ENCODE measurements at places on chromosomes 7 and 10.

DNA sequence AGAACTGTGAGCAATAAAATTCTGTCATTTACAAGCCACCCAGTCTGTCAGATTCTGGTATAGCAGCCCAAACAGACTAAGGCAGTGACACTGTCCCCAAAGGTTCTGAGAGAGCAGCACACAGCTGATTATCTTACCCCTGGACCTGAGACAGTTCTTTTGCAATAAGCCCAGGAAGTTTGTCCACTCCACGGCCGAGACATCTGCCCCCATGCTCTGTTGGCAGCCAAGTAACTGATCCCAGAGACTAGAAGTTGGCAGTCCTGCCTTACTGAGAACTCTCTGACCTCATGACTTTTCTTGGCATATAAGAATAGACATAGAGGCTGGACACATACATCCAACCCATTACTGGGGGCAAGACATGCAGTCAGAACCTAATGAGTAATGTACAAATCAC is 243.0 kb upstream of the GRB10 start:
- no peak for DNase-seq

DNA sequence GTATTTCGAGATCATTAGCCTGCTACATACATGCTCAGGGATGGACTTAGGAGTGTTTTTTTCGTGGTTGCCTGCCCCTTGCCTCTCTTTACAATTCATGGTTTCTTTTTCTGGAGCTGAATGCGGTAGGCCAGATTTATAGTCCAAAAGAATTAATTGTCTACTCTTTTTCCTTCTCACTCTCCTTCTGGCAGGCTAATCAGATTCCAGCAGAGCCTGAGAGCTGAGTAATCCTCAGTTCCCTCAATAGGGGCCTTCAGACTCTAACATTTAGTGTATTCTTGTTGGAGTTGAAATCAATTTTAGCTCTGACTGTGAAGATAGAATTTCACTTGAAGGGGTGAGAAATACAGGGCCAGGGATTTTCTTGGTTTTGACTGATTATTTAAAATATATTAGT is 16.4 kb downstream of the SORCS3 start:
- DNase-seq = no peak

- no peak for DNase-seq
Observed at GRCh38 chr7:83832009-83832408, 183.1 kb upstream of the SEMA3E start.

DNA sequence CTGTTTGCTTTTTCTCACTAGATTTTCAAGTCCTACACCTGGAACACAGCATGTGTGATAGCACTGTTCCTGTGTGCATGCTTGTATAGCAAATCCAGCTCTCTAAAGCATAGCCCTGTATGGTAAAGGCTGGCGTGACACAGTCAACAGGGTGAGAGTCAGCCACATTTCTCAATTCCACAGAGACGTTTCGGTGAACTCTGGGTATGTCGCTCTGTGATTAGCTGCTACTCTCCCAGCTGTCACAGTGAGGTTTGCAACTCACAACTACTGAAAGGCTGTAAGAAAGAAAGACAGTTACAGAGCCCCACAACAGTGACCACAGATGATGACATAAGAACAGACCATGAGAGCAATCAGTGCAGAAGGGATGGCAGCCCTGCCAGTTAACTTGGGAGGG is 170.6 kb upstream of the IMMP2L start:
- no peak for DNase-seq

DNA sequence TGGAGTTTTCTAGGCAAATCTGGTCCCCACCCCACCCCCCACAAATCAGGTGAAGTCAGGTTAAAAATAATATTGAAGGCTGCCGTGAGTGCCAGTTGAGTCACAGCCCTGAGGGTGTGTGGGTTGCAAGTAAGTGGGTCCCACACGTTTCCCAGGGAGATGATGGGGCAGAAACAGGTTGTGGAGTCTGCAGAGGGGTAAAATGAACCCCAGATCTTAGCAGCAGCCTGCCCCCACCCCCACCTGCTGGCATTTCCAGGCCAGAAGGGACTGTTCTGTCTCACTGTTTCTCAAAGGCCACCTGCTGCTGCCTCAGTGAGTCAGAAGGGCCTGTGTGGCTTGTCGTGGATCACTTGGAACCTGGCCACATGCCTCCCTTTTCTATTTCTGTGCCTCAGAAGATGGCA is 59.8 kb upstream of the SMNDC1 start:
- DNase-seq = peak; percentile 60

- no peak for DNase-seq
Observed at GRCh38 chr7:138974675-138975292, 6.4 kb downstream of the KIAA1549 start.

DNA sequence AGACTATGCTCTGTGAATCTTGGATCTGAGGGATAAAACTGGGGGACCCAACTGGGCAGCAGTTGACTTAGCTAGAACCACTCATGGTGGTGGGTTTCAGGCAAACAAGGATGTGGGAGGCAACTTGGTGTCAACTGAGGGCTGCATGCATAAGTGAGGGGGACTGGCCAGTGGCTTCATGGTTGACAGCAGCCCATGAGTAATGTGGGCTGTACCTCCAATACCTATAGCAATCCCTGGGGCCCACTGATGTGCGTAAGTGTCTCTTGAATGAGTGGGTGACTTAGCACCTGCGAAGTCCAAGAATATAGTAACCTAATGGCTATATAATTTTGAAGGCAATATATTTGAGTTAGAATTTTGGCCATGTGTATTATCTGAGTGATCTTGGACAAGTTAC is 13.7 kb upstream of the MAP3K8 start:
- DNase-seq = no peak

DNA sequence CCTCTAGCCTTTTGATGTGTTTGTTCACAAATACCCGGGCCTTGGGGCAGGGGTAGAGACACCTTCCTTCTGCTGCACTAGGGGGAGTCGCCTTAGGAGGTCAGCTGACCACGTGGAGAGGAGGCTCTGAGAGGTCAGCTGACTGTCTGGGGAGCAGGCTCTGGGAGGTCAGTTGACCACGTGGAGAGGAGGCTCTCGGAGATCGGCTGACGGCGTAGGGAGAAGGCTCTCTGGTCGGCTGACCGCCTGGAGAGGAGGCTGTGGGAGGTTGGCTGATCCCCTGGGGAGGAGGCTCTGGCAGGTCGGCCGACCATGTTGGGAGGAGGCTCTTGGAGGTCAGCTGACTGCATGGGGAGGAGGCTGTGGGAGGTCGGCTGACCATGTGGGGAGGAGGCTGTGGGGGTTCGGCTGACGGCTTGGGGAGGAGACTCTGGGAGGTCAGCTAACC is 59.6 kb upstream of the LYZL1 start:
- no peak for DNase-seq

DNA sequence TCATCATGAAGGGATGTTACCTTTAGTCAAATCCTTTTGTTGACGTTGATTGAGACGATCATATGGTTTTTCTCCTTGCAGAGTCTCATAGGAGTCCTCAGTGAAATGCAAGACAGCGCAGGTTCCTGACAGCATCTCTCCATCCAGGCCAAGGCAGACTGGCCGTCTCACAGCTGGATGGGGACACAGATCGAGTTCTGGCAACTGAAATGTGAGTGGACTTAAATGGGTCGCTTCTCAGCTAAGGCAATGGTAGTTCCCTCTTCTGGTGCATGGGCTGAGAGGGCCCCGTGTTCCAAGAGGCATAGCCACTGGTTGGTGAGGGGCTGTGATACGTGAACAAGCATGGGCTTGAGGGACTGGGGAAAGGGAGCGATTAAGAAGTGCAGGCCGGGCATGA is 99.3 kb upstream of the CPXM2 start:
- no peak for DNase-seq

DNA sequence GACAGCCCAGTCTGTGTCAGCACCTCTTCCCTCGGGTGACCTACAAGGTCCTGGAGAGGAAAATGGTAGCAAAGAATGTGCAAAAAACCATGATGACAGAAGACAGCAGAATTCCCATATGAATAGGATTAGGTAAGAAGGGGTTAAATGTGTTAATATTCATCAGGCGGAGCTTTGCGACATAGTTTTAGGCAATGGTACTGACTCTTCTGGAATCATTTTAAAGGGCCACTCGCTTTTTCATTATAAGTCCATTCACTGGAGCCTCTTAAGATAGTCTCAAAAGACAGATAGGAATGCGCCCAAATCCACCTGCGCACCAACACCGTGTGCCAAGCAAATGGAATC is 38.2 kb downstream of the DLG5 start:
- no peak for DNase-seq

DNA sequence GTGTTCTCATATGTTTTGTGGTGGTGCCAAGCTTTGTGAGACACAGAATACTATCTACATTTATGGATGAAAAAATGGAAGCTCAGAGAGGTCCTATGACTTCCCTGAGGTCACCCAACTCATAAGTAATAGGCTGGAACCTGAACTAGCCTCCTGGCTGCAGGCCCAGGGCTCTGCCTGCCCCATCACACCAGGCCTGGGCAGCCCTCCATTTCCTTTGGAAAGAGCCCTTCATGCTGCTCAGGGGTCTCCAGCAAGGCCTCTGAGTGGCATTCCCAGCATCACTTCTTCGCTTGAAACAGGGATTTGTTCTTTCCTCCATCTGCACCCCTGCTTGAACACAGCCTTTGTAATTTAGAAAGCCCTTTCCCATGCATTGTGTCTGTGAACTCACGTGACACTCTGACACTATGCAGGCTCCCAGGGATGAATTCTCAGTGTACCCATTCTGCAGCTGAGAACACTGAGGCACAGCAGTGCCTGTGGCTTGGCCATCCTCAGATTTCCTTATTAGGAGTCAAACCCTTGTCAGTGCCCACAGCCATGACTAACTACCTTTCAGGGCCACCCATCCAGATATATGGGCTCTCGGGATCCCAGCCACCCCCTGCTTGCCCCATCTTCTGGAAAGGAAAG is 127.8 kb upstream of the PPIF start:
- no peak for DNase-seq

- no peak for DNase-seq
Observed at GRCh38 chr10:52652431-52653262, 119.9 kb downstream of the MBL2 start.

DNA sequence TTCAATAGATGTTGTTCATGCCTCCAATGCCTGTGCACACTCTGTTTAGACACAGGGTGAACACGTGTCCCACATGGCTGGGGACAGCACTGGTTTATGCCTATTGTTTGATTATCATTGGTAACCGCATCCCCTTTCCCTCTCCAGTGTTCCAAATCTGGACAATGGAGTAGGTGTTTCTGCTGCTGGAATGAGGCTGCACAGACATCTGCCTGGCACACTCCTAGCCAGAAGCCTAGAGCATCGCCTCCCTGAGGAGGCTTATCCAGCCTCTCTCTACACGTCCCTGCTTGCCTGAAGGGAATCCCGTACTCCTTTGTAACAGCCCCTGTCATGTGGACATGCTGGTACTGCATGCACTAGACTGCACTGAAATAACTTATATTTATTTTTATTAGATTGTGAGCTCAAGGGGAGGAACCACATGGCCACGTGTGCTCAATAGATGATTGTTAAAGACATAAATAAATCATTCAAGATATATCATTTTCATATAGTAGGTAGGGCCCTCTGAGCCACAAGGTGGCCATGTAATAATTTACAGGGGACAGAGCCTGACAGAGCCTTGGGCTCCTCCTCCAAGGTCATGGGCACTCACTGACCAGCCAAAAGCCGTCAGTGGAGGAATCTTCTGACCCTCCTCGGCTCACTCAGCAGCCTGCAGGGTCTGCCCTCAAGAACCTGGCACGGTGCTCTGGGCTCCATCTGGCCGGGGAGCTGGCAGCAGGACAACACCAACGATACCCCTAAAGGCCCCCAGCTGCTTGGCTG is 310.9 kb upstream of the ZNF32 start:
- DNase-seq = no peak

GRCh38 chr7:129773328-129773731 is 161.8 kb downstream of the NRF1 start:
- DNase-seq = no peak

DNA sequence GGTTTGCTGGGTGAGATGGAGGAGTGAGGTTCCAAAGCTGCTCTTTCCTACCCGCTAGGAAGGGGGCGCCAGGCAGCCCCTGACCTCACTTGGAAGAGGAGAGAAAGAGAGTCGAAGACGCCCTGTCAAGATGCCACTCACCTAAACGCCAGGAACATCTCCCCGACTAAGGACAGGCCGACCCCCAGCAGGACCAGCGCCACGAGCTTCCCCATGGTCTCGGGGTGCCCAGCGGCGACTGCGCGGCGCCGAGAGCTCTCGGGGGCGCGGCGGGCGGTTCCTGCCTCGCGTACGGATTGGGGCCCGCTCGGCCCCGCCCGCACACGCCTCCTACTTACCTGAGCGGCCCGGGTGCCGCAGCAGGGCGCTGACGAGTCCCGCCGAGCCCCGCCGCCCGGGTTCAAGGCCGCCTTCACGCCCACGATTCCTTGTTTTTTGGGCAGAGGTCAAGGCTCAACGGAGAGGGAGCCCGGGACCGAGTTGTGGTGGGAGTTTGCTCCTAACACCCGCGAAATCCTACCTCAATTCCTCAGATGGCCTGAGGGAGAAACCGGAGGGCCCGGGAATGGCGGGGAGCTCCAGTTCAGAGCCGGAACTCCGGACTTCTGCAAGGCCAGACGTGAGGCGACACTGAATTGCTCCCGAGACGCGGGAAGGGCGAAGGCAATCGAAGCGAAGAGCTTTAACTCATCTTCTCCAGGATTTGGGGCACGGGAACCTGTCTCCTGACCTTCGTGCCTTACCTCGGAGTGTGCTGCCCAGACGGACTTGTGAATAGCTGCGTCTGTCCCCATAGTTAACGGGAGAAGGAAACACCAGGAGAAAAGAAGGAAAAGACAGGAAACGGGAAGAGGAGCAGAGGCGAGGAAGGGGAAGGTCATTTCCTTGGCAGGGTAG is at the start of gene PON3:
TSS of gene PON3 (minus strand) at position 240 of the 897 bp plus-strand sequence. CDS start at position 215, 25 bp downstream.
- peak; percentile 14 for DNase-seq

- DNase-seq = no peak
Observed at GRCh38 chr10:132497861-132498561, 39.6 kb upstream of the INPP5A start.

- DNase-seq = peak; percentile 50
Observed at GRCh38 chr10:77836299-77836820, 90.2 kb downstream of the DLG5 start.

- no peak for DNase-seq
Observed at GRCh38 chr7:44922351-44922694, 37.0 kb upstream of the PURB start.

- peak; percentile 36 for DNase-seq
Observed at GRCh38 chr7:131546583-131547141, 9.8 kb downstream of the PODXL start.

- no peak for DNase-seq
Observed at GRCh38 chr10:129860396-129860795, 103.7 kb downstream of the EBF3 start.

GRCh38 chr10:48234295-48234694 is 40.2 kb downstream of the FRMPD2 start:
- no peak for DNase-seq

GRCh38 chr7:100682991-100683658 is 9.6 kb downstream of the GNB2 start:
- DNase-seq = no peak

- no peak for DNase-seq
Observed at GRCh38 chr10:70409772-70410171, 5.8 kb downstream of the EIF4EBP2 start.

- DNase-seq = no peak
Observed at GRCh38 chr10:78763234-78763633, 305.5 kb upstream of the ZMIZ1 start.

DNA sequence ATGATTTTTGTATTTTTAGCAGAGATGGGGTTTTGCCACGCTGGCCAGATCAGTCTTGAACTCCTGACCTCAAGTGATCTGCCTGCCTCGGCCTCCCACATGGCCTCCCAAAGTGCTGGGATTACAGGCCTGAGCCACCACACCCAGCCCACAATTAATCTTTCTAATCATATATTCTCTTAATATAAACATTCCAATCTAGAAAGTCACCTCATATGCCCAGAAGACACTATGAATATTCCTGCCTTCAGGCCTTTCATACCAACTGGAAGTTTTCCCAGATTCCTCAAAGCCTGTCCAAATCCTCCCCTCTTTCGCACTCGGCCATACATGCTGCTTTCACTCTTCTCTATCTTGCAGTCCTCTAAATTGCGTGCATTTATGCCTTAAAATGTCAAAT is 32.6 kb downstream of the PDZD8 start:
- no peak for DNase-seq
